Fibroblast of lung (primary cell): ENCODE measurements at places on chromosomes 6 and 20.

- DNase-seq, result no peak
Measured at GRCh38 chr6:2485116-2485515, 239.7 kb upstream of the GMDS start.

DNA sequence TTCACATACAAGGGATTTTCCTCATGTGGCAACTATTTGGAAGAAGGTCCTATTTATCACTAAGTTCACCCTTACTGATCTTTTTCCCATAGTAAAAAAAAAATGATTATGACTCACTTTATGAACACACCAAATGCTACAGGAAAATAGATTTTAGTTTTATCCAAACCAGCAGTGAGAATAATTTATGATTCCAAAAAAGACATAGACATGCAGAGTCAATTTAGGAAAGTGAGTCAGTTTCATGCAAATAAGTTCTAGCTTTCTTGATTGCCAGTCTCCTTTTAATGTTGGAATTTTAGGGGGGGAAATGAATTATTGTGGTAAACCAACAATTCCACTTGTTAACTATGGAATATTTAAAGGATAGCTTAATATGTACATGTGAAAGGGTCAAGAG lies 64.0 kb upstream of the RNF146 start:
- no peak for DNase-seq

DNA sequence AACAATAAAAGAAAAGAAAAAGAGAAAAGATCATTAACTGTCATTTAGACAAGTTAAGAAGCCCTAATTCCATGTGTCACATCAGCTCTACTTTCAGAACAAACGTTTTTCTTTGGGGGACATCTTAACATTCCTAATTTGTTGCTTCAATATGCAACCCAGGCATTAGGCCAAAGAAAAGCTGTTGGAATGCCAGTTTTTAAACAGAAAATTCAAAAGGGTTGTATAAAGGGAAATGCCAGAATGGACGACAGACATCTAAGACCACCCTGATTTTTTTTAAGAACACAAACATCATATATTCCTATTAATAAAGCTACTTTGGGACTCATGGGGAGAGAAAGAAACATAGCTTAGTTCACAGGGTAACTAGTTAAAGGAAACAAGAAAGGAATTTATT lies 315.0 kb downstream of the GMDS start:
- DNase-seq, result no peak

DNA sequence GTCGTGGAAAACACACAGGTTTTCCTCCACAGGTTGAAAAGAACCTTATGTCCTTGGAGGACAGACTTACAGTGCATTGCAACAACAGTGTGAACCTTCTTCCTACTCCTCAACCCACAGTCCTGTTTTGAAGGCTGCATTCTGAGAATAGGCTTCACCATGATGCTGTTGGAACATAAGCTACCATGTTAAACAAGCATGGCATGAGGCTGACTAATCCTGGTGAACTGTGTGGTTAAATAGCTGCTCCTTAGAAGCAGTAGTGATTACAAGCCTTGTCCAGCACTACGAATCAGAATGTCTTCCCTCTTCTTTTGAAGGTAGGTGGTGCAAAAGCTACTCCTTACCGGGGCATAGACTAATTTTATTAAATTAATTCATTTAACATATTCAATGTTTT lies 368.5 kb upstream of the EPHA7 start:
- DNase-seq, result peak; percentile 56

DNA sequence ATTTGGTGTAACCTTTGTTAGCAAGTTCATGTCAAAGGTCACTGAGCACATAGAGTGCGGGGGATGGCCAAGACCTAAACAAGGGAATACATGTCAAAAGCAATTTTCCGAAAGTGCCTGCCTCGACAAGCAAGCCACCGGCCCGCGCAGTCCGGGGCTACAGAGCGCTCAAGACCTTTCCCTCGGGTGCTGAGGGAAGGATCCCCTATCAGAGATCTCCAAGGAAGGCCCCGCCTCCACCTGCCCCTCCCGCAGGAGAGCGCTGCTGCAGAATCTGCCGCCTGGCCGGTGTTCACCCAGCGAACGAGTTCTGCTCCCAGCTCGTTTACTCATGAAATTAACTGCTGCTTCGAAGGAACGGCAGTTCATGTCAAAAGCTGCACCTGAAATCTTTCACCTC lies 252.7 kb downstream of the BMP7 start:
- DNase-seq, result no peak

- DNase-seq, result peak; percentile 14
Measured at GRCh38 chr20:23215344-23215995, 129.3 kb upstream of the CD93 start.

GRCh38 chr6:168333039-168333438 lies 13.5 kb upstream of the DACT2 start:
- DNase-seq, result no peak

DNA sequence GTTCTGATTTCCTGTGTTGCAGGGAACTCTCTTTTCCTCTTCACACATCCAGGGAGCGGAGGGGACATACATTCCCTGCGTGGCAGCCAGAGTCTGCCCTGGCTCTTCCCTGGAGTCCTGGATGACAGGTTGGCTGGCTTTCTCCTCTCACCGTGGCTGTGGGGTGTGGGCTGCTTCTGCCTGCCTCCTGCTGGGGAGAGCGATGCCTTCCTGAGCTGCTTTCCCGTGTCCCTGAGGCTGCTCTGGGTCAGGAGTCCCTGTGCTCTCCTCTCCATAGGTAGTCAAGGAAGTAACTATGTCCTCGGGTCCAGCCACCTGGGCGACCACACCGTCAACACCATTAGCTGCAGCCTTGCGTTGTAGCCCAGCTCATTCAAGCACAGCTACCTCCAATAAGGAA lies 451.7 kb downstream of the QKI start:
- no peak for DNase-seq

GRCh38 chr6:119012521-119012920 lies 65.9 kb downstream of the FAM184A start:
- DNase-seq, result no peak

DNA sequence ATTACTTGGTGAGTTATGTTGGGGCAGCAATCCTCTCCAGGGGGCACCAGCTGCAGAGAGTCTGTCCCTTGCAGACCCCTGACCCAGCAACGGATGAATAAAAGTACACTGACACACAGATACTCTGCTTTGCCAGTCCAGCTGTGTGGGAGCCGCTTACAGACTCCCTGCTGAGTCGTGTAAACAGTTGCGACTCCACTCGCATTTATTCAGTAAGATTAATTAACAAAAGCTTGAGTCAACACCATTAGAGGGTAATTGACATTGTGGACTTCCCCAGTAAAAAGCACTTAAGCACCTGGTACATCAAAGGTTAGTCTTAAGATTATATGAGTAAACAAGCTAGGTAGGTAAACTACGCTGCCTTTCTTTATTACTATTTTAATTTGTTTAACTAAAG lies 92.0 kb upstream of the TMEM181 start:
- no peak for DNase-seq

- no peak for DNase-seq
Measured at GRCh38 chr20:36305602-36306551, at the start of gene DLGAP4. Gene DLGAP4, plus strand, starts transcription at chr20:36306339. Its CDS starts 125,379 bp downstream, at chr20:36431718.

- no peak for DNase-seq
Measured at GRCh38 chr20:59342023-59342957, 41.9 kb downstream of the EDN3 start.

DNA sequence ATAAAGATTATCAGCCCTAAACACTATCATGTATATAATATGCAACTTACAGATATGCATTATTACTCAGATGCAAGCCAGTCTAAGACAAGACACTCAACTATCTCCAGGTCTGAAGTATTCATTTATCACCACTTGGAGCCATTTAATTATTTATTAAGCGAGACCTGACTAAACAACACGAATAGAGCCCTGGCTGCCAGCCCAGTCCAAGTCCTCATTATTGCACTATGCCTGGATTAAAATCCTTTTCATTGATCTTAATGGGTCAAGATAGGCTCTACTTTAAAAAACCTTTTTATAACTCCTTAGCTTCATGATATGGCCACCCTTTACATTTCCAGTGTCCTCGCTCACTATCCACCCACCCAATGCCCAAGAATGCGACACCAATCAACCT lies 183.1 kb upstream of the MARCKS start:
- no peak for DNase-seq

DNA sequence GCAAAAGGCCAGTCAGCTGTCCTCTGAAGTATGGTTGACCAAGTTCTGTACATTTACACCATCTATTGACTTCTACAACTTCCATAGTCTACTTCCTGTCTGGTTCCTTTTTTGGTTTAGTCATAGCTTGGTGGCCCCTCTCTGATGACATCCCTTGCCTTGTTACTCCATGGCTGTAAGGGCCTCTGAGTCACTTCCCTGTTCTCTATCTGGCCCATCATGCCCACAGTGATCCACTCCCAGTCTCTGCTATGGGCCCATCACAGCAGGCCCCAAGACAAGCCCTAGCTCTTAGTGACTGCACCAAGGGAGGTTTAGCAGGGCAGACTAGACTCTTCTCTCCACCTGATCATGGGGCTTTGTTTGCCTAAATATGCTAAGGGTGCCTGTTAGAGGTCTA lies 441.6 kb downstream of the HACE1 start:
- DNase-seq, result no peak

DNA sequence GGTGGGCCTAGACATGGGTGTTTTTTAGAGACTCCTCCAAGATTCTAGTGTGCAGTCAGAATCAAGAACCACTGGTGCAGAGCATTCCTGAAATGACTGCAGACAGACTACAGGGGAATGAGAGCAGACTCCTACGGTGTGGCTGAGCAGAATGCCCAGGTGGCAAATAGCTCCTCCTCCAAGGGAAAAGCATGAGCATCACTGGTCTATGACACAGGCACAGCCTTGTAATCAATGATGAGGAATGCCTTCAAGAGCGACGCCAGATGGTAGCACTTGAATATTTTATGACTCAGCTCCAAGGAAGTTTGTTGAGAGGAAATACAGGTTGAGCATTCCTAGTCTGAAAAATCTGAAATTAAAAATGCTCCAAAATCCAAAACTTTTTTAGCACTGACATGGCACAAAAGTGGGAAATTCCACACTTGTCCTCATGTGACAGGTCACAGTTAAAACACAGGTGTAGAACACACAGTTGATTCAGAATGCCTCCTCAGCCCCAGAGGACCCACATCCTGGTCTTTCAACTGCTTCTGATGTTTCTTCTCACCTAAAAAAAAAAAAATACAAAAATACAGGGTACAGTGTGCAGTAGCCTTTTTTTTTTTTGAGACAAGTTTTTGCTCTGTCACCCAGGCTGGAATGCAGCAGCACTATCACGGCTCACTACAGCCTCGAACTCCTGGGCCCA lies 10.6 kb upstream of the FAM8A1 start:
- peak; percentile 66 for DNase-seq

DNA sequence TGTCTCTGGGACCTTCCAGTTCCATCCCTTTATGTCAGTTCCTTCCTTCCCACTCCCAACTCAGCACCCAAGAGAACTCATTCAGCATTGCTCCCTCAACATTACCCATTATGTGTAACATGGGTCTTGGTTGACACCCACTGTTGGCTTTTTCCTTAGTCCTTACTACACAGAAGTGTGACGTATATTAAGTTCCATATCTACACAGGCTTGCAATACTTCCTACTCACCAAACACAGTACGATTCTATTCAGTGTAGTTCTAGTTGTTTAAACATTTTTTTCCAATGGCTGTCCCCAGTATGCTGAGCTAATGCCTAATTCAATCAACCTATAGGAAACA lies 37.7 kb downstream of the ARHGAP18 start:
- no peak for DNase-seq

DNA sequence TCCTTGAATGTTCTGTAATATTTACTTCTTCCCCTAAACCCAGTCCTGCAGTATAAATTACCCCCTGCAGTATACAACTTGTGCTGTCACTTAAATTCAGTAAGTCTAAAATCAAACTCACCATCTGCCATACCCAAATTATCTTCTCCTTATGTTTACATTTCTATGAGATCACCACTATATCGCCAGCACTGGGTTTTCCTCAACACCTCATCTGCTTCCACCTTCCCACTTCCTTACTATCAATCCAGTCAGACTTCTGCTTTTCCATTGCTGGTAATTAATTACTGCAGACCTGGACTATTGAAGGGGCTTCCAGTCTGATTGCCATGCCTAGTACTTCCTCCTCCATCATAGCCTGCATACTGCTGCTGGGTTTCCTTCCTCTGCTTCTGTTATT lies 15.2 kb downstream of the EFHC1 start:
- DNase-seq, result no peak

GRCh38 chr20:62446888-62447869 lies 19.8 kb upstream of the RBBP8NL start:
- no peak for DNase-seq

DNA sequence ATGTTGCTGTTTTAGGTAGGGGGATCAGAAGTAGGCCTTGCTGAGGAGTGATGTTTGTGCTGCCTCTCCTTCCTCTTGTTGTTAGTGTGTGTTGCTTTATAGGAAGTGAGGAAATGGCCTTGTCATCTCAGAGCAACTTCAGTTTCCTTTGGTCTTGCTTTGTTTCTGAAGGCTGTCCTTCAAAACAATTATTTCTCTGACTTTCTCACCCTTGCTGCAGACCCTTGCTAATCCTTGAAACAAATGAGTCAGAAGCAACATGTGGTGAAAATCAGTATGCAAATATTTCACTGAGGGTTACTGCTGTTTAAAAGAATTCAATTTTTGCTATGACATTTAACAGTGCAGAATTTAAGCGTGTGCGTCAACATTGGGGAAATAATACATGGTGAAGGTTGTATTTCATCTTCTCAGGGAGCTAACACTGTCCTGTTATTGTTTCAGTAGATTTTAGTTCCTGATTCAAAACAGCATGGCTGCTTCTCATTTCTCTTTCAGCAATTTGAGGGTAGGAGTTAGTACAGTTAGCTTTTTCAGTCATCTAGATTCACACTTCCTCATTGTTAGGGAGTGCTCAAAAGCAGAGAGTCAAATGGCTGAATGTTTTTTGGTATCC lies 13.8 kb downstream of the RNF144B start:
- DNase-seq, result no peak

- no peak for DNase-seq
Measured at GRCh38 chr6:16109659-16110305, 19.1 kb upstream of the MYLIP start.

DNA sequence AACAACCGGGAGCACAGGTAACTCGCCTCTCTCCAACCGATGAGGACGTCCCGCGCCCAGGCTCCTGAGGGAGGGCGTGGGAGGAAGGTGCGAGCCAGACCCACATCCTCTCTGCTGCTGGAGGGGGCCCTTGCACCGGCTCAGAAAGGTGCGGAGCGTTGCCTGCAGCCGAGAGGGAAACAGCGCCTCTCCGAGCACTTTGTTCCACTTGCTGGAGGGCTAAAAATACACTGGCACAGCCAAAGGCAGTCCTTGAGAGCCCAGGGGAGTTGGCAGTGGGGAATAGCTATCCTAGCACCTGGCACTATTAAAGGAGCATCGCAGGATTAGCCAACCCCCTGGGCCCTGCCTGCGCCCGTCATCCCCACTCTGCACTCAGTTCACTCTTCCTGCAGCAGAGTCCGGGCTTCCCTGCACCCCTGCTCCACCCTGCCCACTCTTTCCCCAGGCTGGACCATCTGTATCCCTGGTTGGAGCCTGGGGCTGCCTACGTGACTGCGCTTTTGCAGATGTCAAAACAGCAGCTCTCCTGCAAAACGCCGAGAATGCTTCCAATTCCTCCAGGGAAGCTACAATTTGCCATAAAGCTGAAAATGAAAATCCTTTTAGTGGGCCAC lies 108.9 kb downstream of the SNX5 start:
- no peak for DNase-seq

- no peak for DNase-seq
Measured at GRCh38 chr6:136990754-136991153, 54.0 kb downstream of the IL20RA start.
